ENCODE measurements at places on chromosomes 2 and 18. TPM values are rescaled to one million over a fixed set of nuclear protein-coding genes. Genes with fewer than 3 reads are reported as not detected.

The IMPA2 gene
- total RNA-seq = 18.1 TPM

GRCh38 chr2:234620018-234620417 lies 123.1 kb upstream of the ARL4C start:
- no peak for DNase-seq

The APCDD1 gene
- 8.4 TPM for total RNA-seq

DNA sequence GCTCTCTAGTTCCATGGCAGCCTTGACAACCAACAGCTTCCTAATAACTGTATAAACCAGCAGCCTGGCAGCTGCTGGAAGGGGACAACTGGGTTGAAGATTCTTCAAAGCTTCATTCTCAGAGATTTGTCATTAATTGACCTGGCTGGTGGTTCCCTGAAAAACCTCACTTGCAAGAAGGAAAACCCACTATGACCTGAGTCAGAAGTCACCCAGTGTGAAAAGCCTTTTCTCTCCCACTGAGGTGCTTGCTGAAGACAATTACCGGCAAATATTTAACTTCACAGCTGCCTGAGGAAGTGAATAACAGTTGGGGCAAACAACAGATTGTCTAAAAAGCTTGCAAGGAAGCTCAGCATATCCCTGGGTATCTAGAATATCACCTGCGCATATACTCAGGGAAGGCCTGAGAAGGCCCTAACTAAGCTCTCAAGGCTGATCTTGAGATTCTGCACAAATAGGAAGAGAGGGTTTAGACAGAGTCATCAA lies 49.9 kb downstream of the CRACDL start:
- DNase-seq = no peak

The EGR4 gene
- total RNA-seq = not detected

- DNase-seq = no peak
Measured at GRCh38 chr2:17557596-17557995, 17.1 kb downstream of the VSNL1 start.

- DNase-seq = no peak
Measured at GRCh38 chr2:121255358-121255757, 29.6 kb downstream of the TFCP2L1 start.

The PRKD3 gene
- total RNA-seq = 10.5 TPM

- DNase-seq = peak; percentile 93
Measured at GRCh38 chr2:26723991-26724750, 31.6 kb downstream of the KCNK3 start.

Data from heart left ventricle (tissue), 16 donors.